Activated naive CD8-positive, alpha-beta T cell treated with anti-CD3 and anti-CD28 coated beads, Interleukin-2, amount 50 U/mL, for 16 hours (primary cell): ENCODE measurements at places on chromosomes 13 and 19.

- DNase-seq, result no peak
These were observed 3.8 kb downstream of the PPP1R12C start for GRCh38 chr19:55113570-55114039.

DNA sequence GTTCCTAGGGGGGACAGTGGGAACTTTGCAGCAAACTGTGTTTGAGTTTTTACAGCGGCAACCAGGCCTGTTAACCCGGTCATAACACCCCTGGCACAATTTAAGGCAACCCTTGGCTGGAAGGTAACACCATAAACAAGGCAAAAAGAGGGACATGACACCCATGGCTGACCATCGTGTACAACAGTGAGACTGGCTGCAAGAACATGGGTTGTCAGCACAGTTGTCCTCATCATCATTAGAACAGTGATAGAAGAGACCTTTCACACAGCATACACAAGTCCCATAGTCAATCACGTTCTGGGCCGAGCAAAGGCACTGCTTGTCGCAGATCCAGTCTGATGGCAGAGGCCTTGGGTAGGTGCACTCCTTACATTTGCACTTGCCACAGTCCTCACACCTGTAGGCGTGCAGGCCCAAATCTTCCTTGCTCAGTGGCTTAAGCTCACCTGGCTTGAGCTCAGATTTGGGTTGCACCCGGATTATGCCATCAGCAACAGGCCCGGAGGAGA, 4.1 kb downstream of the SPRY2 start:
- DNase-seq, result no peak

DNA sequence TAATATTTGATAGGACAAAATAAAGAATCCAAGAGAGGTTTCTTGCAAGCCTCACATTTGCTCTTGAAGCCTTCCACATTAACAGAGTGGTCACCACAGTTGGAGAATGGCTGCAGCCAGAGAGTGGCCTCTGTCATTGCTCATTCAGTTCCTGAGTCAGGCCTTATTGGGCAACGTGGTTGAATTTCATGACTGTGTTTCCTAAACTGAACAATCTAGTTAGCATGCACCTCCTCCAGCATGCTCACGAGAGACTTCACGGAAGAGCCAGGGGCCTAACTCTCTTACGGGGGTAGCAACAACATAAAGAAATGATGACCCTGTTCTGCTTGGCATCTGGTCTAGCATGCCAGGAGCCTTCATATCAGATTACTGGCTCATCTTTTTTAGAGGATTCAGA, 9.6 kb upstream of the UBL3 start:
- no peak for DNase-seq

DNA sequence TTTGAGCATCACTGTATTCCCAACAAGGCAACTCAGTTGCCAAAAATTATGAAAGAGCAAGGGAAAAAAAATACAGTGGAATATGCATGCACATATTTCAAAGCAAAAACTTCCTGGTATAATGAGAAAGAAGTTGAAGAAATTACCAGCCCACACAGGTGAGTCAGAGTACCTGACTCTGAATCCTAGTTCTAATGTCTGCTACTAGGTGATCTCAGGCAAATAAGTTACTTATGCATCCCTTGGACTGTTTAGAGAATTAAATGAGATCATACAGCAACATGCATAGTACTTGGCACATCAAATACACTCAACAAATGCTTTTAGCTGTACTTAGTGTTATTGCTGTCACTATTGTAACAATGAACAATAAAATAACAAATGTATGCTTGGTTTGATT, 144.9 kb downstream of the MIPEP start:
- no peak for DNase-seq
